ENCODE measurements at places on chromosomes 4 and X.

GRCh38 chrX:47611926-47612325 lies 7.7 kb downstream of the SYN1 start:
- DNase-seq, result no peak

DNA sequence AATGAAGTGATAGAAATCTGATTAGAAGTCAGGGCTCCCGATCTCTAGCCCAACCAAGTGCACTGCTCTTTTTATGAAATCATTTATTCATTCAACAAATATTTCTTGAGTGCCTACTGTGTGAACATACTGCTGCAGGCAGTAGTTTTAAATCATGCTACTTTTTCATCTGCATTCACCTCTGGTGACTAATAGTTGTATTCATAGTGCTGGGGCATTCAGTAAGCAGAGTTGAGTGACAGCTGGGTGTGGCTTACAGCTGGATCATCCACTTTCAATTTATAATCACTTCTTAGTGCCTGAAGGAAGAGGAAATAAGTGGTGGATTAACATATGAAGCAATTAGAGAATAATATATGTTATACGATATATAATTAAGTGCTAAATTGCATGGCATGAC lies 94.1 kb upstream of the HPRT1 start:
- DNase-seq, result no peak

- no peak for DNase-seq
These were observed 961.3 kb downstream of the ADGRL3 start for GRCh38 chr4:62161446-62161845.

DNA sequence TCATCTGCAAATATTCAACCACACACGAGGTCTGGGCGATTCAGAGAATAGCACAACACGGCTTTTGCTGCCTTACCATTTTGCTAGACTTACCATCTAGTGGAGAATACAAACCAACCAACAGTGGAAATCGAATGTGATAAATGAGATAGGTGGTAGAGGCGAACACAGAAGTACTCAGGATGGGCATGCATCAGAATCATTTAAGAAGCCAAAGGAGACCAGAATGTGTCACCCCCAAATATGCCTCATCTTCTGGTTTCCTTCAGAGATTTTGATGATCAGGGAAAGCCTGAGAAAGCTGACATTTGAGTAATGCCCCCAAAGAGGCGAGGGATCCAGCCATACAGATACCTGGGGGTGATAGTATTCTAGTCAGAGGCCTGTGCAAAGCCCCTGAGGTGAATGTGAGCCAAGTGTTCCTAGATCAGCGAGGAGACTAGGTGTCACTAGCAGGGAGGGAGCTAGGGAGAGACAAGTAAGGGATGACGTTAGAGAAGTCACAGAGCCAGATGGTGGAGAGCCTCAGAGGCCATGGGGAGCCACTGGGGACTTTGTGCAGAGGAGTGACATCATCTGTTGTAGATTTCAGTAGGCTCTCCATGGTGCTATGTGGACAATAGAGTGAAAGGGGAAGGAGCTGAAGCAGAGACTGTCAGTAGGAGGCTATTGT lies 1.7 kb downstream of the MTMR1 start:
- DNase-seq, result no peak

- DNase-seq, result no peak
These were observed 5.6 kb downstream of the CYSLTR1 start for GRCh38 chrX:78321809-78322208.

All from activated CD4-positive, alpha-beta T cell treated with anti-CD3 and anti-CD28 coated beads, Interleukin-2, amount 50 U/mL, for 24 hours (primary cell).